ENCODE measurements at places on chromosomes 7 and 10. TPM values are rescaled to one million over a fixed set of nuclear protein-coding genes. Genes with fewer than 3 reads are reported as not detected.

DNA sequence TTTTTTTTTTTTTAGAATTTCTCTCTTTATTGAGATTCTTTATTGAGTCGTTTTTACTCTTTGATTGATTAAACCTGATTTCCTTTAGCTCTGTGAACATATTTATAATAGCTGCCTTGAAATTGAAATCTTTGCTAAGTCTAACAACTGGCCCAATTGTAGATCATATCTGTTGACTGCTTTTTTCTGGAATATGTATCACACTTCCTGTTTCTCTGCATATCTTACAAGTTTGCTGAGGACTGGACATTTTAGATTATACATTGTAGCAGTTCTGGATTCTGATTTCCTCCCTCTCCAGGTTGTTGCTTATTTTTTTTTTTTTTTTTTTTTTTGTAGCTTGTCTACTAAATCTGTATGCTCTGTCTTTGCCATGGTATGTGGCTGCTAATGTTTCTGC is 56.3 kb downstream of the PRKAR2B start:
- DNase-seq = no peak

DNA sequence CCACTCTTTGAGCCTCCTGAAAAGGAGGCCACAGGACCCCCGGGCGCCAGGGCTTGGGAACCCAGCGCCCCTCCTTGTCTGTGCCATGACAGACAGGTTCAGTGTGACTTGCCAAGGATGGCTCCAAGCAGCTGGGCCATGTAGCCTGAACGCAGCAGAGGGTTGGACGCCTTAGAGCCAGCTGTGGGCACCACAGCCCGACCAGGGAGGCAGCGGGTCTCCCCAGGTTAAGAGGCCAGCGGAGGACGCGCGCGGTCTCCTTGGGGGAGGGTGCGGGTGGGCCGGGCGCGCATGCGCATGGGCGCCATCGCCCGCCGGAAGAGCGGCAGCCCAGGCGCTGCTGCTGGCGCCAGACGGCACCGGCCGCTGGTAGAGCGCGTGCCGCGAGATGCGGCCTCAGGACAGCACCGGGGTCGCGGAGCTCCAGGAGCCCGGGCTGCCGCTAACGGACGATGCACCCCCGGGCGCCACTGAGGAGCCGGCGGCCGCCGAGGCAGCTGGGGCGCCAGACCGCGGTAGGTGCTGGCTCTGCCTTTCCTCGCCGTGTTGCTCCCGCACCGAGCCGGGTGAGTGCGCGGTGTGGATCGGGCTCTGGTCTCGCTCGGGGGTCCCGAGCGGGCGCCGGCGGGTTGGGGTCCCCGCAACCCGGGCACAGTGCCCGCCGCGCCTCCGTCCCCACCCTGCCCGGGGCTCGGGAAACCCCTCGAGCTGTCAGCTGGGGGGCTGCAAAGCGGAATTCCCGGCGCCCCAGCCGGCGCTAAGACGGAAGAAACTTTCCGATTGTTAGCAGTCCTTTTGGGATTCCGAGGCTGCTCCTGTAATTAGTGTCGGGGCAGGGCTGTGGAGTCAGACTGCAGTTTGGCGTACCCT is at the start of gene SLC35G1:
Gene SLC35G1 (plus strand): TSS at position 333 of the 870 bp plus-strand sequence. CDS start 56 bp downstream, at position 389.
- DNase-seq = peak; percentile 16

Gene IDI2
- total RNA-seq = not detected

- no peak for DNase-seq
These were observed 37.9 kb downstream of the PPP2R2D start for GRCh38 chr10:131938681-131939080.

Gene AMPH
- 2.3 TPM for total RNA-seq

- no peak for DNase-seq
These were observed 92.3 kb upstream of the DUSP5 start for GRCh38 chr10:110405380-110405779.

Gene CLEC5A
- total RNA-seq = 3.8 TPM

GRCh38 chr7:17150018-17150417 is 148.4 kb upstream of the AHR start:
- no peak for DNase-seq

GRCh38 chr10:110208614-110209453 is 1.4 kb downstream of the MXI1 start:
- DNase-seq = peak; percentile 87

Gene SRRM3
- total RNA-seq = 12.3 TPM

GRCh38 chr10:116984202-116984990 is 20.6 kb downstream of the SHTN1 start:
- no peak for DNase-seq

DNA sequence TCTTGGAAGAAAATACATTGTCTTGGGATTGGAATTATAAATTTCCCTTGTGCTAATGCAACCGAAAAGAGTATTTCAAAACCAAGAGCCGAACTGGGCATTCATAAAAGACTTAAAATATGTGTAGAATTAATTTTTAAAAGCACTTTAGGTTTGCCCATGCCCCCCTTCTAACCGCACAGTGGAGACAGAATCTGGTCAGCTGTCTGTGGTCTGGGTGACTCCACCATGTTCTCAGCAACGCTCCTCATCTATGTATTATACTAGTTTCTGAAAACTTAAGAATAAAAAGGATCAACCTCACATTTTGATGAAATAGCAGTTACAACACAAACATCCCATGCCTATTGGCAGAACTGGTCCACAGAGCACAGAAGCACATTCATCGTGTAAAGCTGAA is 192.6 kb upstream of the C7orf33 start:
- no peak for DNase-seq

GRCh38 chr7:20172736-20173334 is 44.3 kb downstream of the MACC1 start:
- peak; percentile 85 for DNase-seq

GRCh38 chr10:126480648-126481047 is 92.4 kb upstream of the ADAM12 start:
- DNase-seq = no peak

All from lower leg skin (tissue), 4 donors.